Progenitor cell of endocrine pancreas (in vitro differentiated cells): ENCODE measurements at places on chromosomes 6 and 20.

- no peak for DNase-seq
Measured at GRCh38 chr6:35895560-35895959, 25.3 kb downstream of the SRPK1 start.

DNA sequence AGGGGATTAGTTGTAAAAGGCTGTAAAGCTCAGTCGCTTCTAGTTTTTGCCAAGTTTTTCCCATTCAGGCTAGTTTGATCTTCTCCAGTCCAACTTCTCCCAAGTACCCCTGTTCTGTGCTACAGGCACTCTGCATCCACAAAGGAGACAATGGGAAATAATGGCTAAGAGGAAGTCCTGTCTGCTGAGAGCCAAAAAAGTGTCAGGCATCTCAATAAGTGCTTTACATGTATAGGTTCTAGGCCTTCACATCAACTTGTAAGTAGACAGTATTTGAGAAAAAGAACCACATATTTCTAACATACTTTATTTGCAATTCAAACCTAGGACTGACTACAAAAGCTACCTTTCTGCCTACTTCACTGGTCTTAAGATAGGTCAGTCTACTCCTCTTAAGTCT lies 4.9 kb downstream of the HTR1B start:
- DNase-seq = no peak

DNA sequence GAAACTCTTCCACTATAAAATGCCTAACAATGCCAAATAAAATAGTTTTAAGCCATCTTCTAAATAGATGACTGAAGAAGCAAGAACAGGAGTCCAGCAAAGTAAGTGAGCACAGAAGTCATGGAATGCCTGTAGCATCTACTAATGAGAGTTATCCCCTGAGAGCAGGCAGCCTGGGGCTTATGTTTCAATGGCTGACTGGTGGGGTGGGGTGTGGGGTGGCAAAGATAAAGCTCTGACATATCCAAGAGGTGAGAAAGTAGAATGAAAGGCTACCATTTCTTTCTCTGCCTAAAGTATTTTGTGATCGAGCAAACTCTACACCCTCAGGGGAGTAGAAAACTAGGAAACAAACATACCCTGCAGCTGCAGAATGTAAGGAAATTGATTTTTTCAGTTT lies 348.8 kb downstream of the TFAP2B start:
- DNase-seq = no peak

DNA sequence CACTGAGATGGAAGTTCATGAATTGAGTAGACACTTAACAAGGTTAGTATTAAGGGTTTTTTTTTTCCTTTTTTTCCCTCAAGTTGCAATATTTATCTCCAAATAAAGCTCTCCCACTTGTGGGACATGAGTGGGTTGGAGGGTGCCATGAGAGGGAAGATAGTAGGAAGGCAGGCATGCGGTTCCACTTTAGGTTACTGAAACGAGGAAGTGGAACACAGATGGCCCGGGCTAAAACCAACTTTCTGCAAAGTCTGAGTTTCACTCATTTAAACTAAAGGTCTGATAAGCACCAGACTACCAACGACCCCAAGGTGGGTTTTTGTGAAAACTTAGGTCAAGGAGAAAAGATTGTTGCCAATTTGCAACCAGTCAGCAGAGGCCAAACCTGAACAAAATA lies 42.2 kb downstream of the TBC1D7 start:
- no peak for DNase-seq

DNA sequence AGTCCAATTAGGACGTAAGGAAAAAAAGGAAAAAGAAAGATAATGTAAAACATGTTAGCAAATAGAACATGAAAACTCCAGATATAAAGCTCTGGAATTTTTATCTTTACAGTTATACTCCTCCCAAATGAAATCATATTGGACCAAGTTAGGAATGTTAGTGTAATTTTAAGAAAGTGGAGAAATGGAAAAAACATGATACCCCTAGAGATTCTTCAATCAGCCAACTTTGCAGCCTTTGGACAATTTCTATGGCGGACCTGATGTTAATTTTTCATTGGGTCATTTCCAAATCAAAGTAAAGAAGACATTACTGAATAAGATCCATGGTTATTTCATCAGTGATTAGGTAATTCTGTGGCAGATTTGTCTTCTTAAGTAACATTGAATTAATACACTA lies 748.7 kb downstream of the RFPL4B start:
- DNase-seq = no peak
